ENCODE measurements at places on chromosomes 1 and 21.

GRCh38 chr1:80926531-80926930 is 874.2 kb upstream of the ADGRL2 start:
- H3K27ac ChIP-seq: no peak overlapping the region
- no peak for DNase-seq
- no peaks in the 10 kb centered on the region for H3K27me3 ChIP-seq
- H3K4me3 ChIP-seq: no peak overlapping the region
- H3K4me1 ChIP-seq: no peaks in the 10 kb centered on the region

DNA sequence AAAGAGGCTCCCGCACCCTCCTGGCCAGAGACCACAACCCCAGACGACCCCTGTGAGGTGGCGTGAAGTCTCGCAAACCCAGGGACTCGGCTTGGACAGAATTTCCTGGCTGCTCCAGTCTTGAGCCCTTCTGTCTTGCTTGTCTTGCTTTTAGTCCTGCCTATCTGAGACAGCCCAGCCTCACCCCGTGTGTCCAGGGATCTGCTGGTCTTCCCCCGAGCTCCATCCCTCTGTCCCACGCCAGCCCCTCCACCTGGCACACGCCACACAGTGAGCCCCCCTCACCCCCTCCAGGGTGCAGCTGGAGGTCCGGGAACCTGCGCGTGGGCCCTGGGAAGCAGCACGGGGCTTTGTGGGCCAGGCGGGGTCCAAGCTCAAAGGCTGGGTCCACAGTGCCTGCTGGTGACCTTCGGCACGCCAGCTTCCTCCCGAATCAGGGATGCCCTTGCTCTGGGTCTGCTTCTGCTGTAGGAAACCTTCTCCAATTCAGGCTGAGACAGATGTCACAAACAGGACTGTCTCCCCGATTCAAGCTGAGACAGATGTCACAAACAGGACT is 97.1 kb downstream of the SIK1 start:
- no peaks in the 10 kb centered on the region for H3K36me3 ChIP-seq
- H3K4me1 ChIP-seq: no peaks in the 10 kb centered on the region
- no peak for DNase-seq
- H3K27ac ChIP-seq: no peak overlapping the region
- H3K4me3 ChIP-seq: no peak overlapping the region
- H3K27me3 ChIP-seq: no peaks in the 10 kb centered on the region

DNA sequence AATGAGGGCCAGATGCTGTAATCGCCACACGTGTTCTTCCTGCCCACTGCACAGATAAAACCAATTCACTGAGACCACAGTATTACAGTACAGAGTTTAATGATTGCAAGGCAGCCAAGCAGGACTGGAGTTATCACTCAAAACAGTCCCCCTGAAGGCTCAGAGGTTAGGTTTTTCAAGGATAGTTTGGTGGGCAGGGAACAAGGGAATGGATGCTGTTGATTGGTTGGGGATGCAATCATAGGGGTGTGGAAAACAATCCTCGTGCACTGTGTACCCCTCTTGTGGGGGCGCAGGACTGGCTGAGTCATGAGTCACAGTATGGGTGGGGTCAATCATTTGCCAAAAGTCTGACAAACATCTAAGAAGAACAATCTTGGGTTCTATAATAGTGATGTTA is 12.4 kb upstream of the USP1 start:
- H3K36me3 ChIP-seq: no peaks in the 10 kb centered on the region
- H3K4me1 ChIP-seq: no peaks in the 10 kb centered on the region
- H3K4me3 ChIP-seq: no peak overlapping the region
- H3K27ac ChIP-seq: no peak overlapping the region
- no peak for DNase-seq

GRCh38 chr1:228079013-228079412 is 3.5 kb upstream of the ARF1 start:
- no peak overlapping the region for H3K4me3 ChIP-seq
- peaks cover 35% of the 10 kb centered on the region for H3K4me1 ChIP-seq
- DNase-seq: no peak

- peaks cover 10% of the 10 kb centered on the region for H3K4me1 ChIP-seq
- H3K36me3 ChIP-seq: no peaks in the 10 kb centered on the region
- peak; percentile 37 for DNase-seq
- no peak within 1 kb of the TSS for H3K27ac ChIP-seq
- H3K4me3 ChIP-seq: peak within 1 kb of the TSS; percentile 37
Measured at GRCh38 chr1:31764312-31765040, at the start of gene ADGRB2. ADGRB2 (minus strand) TSS chr1:31764340; CDS start chr1:31757221, 7,119 bp downstream.

DNA sequence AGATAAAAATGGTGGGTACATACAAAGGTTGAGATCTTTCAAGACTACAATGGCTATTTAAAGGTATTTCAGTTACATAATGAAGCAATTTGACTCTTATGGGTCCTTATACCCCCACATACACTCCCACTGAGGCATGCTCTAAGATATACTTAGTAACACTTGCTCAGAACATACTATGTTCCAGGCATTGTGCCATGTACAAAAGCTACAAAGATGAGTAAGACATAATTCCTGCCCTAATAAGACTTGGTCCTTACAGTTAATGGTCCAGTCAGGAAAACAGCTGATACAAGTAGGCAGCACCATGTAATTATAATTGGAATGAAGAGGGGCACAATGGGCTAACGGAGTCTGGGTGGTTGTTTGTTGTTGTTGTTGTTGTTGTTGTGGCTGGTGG is 166.7 kb upstream of the BEND5 start:
- DNase-seq: no peak
- H3K4me3 ChIP-seq: no peak overlapping the region
- peaks cover 3% of the 10 kb centered on the region for H3K27me3 ChIP-seq
- no peaks in the 10 kb centered on the region for H3K4me1 ChIP-seq
- no peaks in the 10 kb centered on the region for H3K36me3 ChIP-seq

GRCh38 chr1:179976970-179977651 is 22.5 kb downstream of the CEP350 start:
- H3K27ac ChIP-seq: no peak overlapping the region
- H3K4me1 ChIP-seq: peaks cover 4% of the 10 kb centered on the region
- H3K36me3 ChIP-seq: no peaks in the 10 kb centered on the region
- DNase-seq: no peak
- no peak overlapping the region for H3K4me3 ChIP-seq

GRCh38 chr1:51058858-51059257 is 43.2 kb upstream of the C1orf185 start:
- no peak overlapping the region for H3K27ac ChIP-seq
- H3K4me3 ChIP-seq: no peak overlapping the region

GRCh38 chr1:209132736-209133467 is 450.6 kb upstream of the CAMK1G start:
- no peaks in the 10 kb centered on the region for H3K4me1 ChIP-seq
- no peaks in the 10 kb centered on the region for H3K36me3 ChIP-seq
- H3K27me3 ChIP-seq: no peaks in the 10 kb centered on the region
- H3K4me3 ChIP-seq: no peak overlapping the region
- H3K27ac ChIP-seq: no peak overlapping the region

All from T-cell (primary cell).